ENCODE measurements at places on chromosomes 3 and 15.

- H3K27me3 ChIP-seq = no peaks in the 10 kb centered on the region
- H3K4me3 ChIP-seq = no peak overlapping the region
- DNase-seq = no peak
- H3K4me1 ChIP-seq = no peaks in the 10 kb centered on the region
- no peak overlapping the region for H3K27ac ChIP-seq
These were observed 573.0 kb downstream of the RBMS3 start for GRCh38 chr3:29853841-29854397.

- no peaks in the 10 kb centered on the region for H3K27me3 ChIP-seq
- H3K36me3 ChIP-seq = no peaks in the 10 kb centered on the region
- no peak overlapping the region for H3K27ac ChIP-seq
These were observed 182.3 kb downstream of the EBLN2 start for GRCh38 chr3:73243740-73244139.

DNA sequence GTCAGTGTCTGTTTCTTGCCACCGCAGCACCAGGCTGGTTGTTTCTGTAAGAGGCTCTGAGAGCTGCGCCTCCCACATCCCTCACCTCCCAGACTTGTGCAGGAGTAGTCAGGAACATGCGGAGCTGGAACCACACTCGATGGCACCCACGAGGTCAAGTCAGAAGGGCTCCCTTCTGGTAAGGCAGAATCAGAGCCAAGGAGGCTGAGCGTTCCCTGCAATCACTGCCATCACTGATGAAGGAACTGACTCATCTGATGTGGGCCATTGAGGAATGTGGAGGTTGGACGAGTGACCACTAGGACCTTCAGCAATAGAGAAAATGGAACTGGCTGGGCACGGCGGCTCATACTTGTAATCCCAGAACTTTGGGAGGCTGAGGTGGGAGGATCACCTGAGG, 35.7 kb upstream of the BLM start:
- H3K4me1 ChIP-seq = no peaks in the 10 kb centered on the region
- no peak overlapping the region for H3K27ac ChIP-seq
- no peaks in the 10 kb centered on the region for H3K27me3 ChIP-seq
- no peak overlapping the region for H3K4me3 ChIP-seq
- no peak for DNase-seq

- H3K36me3 ChIP-seq = no peaks in the 10 kb centered on the region
- peaks cover 65% of the 10 kb centered on the region for H3K4me1 ChIP-seq
- no peak overlapping the region for H3K4me3 ChIP-seq
- DNase-seq = no peak
- H3K27me3 ChIP-seq = no peaks in the 10 kb centered on the region
These were observed 2.4 kb upstream of the RASSF1 start for GRCh38 chr3:50342813-50343633.

DNA sequence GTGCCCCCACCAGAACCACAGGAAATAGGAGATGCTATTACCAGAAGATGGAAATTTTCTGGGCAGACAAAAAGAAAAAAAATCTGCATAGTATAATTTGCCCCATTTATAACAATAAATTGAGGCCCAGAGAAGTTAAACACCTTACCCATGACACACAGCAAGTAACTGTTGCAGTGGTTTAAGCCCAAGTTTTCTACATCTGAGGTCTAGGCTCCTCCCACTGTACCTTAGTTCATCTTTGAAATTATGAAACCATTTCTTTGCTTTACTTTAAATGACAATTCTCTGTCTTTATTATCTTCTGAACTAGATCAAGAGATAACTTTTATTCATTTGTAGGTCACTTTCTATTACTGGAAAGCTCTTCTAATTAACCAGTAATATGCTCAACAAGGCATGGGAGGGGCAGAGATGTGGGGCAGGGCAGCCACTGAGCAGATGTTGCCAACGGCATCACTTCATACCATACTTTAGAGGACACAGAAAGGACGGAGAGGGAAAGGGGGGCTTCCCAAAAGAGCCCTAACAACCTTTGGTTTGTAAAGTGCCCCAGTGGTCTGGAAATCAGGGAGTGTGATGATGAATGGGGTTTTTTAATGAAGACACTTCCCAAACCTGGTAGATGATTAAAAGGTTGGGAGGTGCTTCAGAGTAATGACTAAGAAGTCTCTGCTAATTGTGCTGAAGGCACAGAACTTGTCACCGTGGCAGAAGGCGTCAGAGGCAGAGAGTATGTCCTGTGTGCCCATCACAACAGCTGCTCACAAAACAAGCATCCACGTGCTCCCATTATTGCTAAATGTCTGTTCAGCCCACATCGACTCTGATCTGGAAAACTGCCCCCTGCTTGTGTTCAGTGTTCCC, 342.5 kb downstream of the SHQ1 start:
- DNase-seq = no peak
- no peaks in the 10 kb centered on the region for H3K36me3 ChIP-seq
- no peaks in the 10 kb centered on the region for H3K27me3 ChIP-seq
- H3K4me1 ChIP-seq = no peaks in the 10 kb centered on the region
- no peak overlapping the region for H3K4me3 ChIP-seq

DNA sequence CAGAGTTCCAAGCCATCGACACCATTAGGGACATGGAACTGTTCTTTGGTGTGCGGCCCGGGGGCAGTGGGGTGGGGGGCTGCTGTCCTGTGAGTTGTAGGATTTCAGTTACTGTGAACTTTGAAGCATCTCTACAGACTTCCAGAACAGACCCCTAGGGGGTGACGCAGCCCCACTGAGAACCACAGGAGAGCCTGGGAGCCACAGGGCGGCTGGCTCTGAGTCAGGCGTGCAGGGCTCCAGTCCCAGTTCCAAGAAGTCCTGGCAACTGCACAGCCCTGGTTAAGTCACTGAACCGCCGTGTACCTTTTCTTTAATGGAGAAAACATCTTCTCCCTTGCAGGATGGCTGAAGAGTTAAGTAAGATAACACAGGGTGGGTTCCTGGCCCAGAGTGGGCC, 23.5 kb upstream of the LRTM1 start:
- H3K27ac ChIP-seq = no peak overlapping the region
- no peaks in the 10 kb centered on the region for H3K4me1 ChIP-seq
- DNase-seq = peak; percentile 75
- no peaks in the 10 kb centered on the region for H3K36me3 ChIP-seq
- H3K4me3 ChIP-seq = no peak overlapping the region

- no peaks in the 10 kb centered on the region for H3K27me3 ChIP-seq
- H3K4me1 ChIP-seq = no peaks in the 10 kb centered on the region
- H3K27ac ChIP-seq = no peak overlapping the region
- H3K4me3 ChIP-seq = no peak overlapping the region
- no peak for DNase-seq
- H3K36me3 ChIP-seq = peaks cover 86% of the 10 kb centered on the region
These were observed 53.8 kb upstream of the SEC22A start for GRCh38 chr3:123147754-123148535.

DNA sequence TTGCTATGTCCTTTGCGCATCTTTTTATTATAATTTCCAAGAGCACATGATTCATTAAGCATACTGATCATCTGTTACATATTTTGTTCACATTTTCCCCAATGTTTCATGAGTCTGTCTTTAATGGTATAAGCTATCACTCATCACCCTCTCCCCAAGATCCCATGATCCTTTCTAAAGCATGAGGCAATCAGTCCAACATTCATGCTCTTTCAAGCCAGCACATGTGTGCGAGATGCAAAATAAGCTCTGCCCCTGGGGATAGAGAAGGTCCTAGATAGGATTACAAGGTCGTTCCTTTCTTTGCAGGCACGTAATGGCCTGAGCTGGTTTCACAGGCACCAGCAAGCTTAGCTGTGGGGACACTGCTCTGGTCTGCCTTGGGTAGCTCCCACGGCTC, 32.2 kb upstream of the B3GNT5 start:
- H3K4me1 ChIP-seq = no peaks in the 10 kb centered on the region
- DNase-seq = no peak
- no peak overlapping the region for H3K4me3 ChIP-seq

GRCh38 chr3:19420159-19420558, 271.8 kb downstream of the KCNH8 start:
- no peak overlapping the region for H3K27ac ChIP-seq
- H3K27me3 ChIP-seq = no peaks in the 10 kb centered on the region
- H3K4me1 ChIP-seq = no peaks in the 10 kb centered on the region
- H3K4me3 ChIP-seq = no peak overlapping the region

DNA sequence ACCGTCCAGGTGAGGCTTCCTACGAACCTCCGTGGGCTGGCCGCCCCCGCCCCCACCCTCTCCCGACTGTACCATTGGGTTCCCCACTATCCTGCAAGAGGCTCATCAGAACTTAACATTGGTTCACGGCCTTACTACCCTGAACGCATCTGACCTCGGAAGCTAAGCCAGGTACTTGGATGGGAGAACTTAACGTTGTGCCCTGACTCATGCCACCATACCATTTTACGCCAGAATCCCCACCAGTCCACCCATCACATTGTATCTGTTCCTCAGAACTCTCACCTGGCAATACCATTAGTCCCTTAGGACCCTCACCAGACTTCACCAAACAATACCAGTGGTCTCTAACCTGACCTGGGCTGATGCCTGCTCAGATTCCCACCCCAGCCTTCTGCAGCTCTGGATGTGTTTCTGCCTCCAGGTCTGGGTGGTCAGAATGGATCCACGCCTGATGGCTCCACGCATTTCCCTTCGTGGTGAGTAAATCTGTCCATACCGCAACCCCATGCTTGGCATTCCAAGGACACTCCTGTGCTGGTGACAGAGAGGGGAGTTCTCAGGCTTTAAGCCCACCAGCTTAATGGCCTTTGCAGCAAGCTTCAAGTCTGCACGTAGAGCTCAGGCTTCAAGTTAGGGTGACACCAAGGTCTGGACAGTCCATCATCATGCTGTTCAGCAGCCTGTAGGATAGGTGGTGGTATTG, 562 bp downstream of the TCTA start:
- peaks cover 13% of the 10 kb centered on the region for H3K36me3 ChIP-seq
- DNase-seq = no peak
- H3K4me1 ChIP-seq = peaks cover 40% of the 10 kb centered on the region
- H3K27ac ChIP-seq = peak overlapping the region; percentile 96
- no peaks in the 10 kb centered on the region for H3K27me3 ChIP-seq
- peak overlapping the region; percentile 99 for H3K4me3 ChIP-seq

DNA sequence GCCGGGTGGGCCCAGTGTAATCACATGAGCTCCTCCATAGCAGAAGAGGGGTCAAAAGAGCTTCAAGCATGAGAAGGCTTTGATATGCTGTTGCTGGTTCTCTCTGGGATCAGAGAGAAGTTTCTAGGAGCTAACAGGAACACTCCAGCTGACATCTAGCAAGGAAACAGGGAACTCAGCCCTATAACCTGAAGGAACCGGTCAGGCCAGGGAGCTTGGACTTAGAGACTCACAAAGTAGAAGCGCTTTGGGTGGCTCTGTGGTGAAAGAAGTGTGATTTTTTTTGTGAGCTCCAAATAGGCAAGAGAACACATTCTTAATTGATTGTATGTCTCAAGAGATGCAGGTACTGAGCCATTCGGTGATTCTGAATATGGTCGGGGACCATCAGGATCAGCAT, 26.2 kb upstream of the EPHB1 start:
- DNase-seq = no peak
- no peak overlapping the region for H3K27ac ChIP-seq
- H3K36me3 ChIP-seq = no peaks in the 10 kb centered on the region
- no peaks in the 10 kb centered on the region for H3K27me3 ChIP-seq
- no peaks in the 10 kb centered on the region for H3K4me1 ChIP-seq

DNA sequence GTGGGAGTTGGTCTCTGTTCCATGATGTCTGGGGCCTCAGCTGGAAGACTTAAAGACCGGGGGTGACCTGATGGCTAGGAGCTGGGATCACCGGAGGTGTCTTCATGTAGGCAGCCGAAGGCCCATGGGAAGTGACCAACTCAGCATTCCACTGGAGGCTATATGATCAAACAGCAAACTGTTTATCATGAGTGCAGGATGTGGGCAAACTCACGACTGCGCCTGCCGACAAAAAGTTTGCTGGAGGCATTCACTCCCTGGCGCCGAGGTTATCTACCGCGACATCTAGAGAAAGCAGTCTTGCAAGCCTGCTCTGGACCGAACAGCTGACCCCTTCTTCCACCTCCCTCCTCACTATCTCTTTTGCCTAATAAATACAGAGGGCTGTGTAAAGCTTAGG, 62.7 kb upstream of the NR2C2 start:
- no peaks in the 10 kb centered on the region for H3K27me3 ChIP-seq
- no peaks in the 10 kb centered on the region for H3K4me1 ChIP-seq
- no peak overlapping the region for H3K27ac ChIP-seq
- H3K4me3 ChIP-seq = no peak overlapping the region
- peaks cover 9% of the 10 kb centered on the region for H3K36me3 ChIP-seq
- no peak for DNase-seq

DNA sequence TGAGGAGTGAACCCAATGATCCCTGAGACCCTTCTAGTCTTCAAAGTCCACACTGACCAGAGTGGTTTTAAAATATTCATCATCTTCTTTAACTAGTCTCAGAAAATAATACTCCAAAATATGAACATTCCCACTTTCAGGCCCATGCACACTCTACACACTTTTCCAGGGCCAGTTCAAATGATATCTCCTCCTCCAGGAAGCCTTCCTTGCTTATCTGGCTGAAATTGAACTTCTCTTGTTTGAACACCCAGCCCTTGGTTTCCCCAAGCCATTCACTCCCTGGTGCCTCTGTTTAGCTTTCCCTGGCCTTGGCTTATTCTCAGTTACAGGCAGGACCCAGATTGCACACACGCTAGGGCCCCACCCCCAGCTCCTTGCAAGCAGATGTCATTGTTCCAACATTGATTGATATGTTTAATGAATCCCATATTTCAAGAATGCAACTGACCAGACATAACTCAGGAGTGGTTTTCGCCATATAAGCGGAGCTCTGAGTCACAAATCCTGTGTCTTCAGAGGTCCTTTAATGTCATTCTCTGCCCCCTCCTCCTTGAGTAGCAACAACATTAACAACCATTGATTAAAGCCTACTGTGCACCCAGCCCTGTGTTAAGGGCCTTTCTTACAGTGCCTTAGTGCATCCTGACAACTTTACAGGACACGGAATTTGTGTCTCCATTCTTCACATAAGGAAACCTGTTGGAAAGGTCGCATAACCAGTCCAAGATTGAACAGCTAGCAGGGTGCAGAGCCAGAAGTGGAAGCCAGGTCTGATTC, 2.1 kb downstream of the ITGA11 start:
- H3K4me3 ChIP-seq = no peak overlapping the region
- no peaks in the 10 kb centered on the region for H3K36me3 ChIP-seq
- H3K27ac ChIP-seq = peak overlapping the region; percentile 65
- peaks cover 5% of the 10 kb centered on the region for H3K4me1 ChIP-seq
- H3K27me3 ChIP-seq = peaks cover 20% of the 10 kb centered on the region

- no peak overlapping the region for H3K4me3 ChIP-seq
- no peaks in the 10 kb centered on the region for H3K36me3 ChIP-seq
- H3K27me3 ChIP-seq = no peaks in the 10 kb centered on the region
These were observed 48.7 kb upstream of the CNTN3 start for GRCh38 chr3:74663178-74663577.
